Ascending aorta (tissue), 2 donors: ENCODE measurements at places on chromosomes 7 and 10.

DNA sequence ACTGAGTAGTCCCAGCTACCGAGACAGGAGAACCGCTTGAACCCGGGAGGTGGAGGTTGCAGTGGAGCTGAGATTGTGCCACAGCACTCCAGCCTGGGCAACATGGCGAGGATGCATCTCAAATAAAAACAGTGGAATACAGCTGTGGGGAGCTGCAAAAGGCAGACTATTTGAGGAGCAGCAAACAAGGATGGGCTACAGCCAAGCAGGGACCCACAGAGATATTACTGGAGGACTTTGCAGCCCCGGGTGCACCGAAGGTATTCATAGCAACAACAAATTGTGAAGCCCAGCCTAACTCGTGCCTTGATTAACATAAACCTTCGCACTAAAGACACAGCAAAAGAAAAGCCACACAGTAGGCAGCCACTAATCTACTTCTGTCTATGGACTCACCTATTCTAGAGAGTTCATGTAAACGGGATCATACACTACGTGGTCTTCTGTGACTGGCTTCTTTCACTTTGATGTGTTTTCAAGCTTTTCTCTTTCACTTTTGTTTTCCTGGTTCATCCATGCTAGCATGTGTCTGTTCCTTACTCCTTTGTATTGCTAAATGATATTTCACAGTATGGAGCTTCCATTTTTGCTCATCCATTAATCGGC is 34.0 kb downstream of the PODXL start:
- no peak overlapping the region for H3K27ac ChIP-seq
- H3K4me1 ChIP-seq, result no peaks in the 10 kb centered on the region
- DNase-seq, result peak; percentile 33
- H3K36me3 ChIP-seq, result no peaks in the 10 kb centered on the region
- no peaks in the 10 kb centered on the region for H3K27me3 ChIP-seq
- H3K4me3 ChIP-seq, result no peak overlapping the region

GRCh38 chr10:77602913-77603533 is 34.6 kb downstream of the KCNMA1 start:
- H3K27me3 ChIP-seq, result no peaks in the 10 kb centered on the region
- no peaks in the 10 kb centered on the region for H3K36me3 ChIP-seq
- H3K27ac ChIP-seq, result peak overlapping the region; percentile 7
- peak overlapping the region; percentile 10 for H3K4me3 ChIP-seq
- no peak for DNase-seq

GRCh38 chr7:120043250-120043649 is 229.7 kb upstream of the KCND2 start:
- H3K4me1 ChIP-seq, result no peaks in the 10 kb centered on the region
- no peak for DNase-seq
- no peak overlapping the region for H3K27ac ChIP-seq
- no peaks in the 10 kb centered on the region for H3K27me3 ChIP-seq

DNA sequence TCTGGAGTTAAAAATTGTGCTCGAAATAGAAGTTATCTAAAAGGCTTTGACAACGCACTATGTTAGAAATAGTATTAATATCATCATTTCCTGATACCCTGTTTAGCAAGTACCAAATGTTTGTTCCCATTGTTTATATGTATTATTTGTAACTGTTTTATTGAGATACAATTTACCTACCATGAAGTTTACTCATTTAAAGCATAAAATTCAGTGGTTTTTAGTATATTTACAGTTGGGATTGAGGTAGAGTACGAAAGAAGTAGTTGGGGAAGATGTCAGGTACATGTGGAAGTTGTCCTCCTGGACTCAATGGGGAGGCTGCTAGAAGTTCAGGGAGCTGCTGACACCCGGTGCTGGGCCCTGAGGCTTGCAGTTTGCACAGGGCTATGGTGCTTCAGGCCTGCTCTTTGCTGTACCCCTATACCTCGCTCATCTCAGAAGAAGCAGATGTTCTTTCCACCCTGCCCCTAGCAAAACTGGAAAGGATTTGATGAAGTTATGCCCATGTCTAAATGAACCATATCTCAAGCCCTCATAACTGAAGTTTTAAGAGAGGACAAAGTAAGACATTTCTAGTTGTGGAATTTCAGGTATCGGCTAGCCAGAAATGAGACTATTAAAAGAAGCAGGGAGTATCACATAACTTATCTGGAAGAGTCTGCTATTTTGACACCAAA is 25.2 kb upstream of the WNT16 start:
- H3K27me3 ChIP-seq, result no peaks in the 10 kb centered on the region
- no peaks in the 10 kb centered on the region for H3K4me1 ChIP-seq
- no peak for DNase-seq
- no peaks in the 10 kb centered on the region for H3K36me3 ChIP-seq
- H3K4me3 ChIP-seq, result no peak overlapping the region

GRCh38 chr10:71396711-71397295 is at the start of gene CDH23:
TSS of gene CDH23 (plus strand) at chr10:71396920. CDS start at chr10:71439832, 42,912 bp downstream.
- no peaks in the 10 kb centered on the region for H3K36me3 ChIP-seq
- DNase-seq, result no peak
- no peak within 1 kb of the TSS for H3K27ac ChIP-seq
- peaks cover 17% of the 10 kb centered on the region for H3K4me1 ChIP-seq
- H3K27me3 ChIP-seq, result peaks cover 3% of the 10 kb centered on the region

GRCh38 chr7:66553001-66553400 is 75.7 kb upstream of the KCTD7 start:
- peaks cover 61% of the 10 kb centered on the region for H3K36me3 ChIP-seq
- H3K4me3 ChIP-seq, result no peak overlapping the region
- H3K27me3 ChIP-seq, result no peaks in the 10 kb centered on the region
- DNase-seq, result no peak
